NCI-H748 treated with DMSO at 0.1 percent for 48 hours (cell line): ENCODE measurements at places on chromosomes 12 and 14.

GRCh38 chr12:121709478-121709961 lies 3.0 kb upstream of the TMEM120B start:
- no peak for DNase-seq

DNA sequence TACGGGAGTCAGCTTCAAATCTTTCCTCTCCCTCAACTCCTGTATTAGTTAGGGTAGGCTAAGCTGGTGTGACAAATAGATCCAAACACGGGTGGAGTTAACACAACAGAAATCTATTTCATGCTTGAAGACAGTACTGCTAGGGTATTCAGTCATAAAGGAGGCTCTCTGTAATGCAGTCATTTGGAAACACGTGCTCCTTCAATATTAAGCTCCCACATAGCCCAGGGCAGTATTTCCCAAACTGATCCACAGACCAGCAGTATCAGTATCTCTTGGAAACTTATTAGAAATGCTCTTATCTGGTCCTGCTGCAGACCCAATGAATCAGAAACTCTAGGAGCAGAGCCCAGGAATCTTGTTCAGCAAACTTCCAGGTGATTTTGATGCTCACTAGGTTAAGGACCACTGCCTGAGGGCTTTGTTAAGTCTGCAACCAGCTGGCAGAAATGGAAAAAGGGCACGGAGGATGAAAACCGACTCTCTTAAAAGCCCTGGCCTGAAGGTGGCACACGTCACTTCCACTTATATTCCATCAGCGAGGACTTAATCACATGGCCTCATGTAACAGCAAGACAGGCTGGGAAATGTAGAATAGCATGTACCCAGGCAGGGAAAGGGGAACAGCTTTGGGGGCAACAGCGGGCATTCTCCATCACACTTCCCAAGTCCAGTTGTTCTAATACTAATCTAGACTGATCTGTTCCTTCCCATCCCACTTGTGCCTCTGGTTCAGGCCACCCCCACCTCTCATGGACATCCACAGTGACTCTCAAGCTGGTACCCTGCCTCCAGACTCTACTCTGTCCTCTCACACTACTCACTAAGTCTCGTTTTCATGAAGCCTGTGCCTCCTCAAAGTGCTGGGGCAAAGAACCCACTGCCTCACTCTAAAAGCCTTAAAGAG lies 38.2 kb upstream of the RIC8B start:
- no peak for DNase-seq

- DNase-seq, result no peak
These were observed 74.9 kb downstream of the PCNX1 start for GRCh38 chr14:70982200-70982599.

DNA sequence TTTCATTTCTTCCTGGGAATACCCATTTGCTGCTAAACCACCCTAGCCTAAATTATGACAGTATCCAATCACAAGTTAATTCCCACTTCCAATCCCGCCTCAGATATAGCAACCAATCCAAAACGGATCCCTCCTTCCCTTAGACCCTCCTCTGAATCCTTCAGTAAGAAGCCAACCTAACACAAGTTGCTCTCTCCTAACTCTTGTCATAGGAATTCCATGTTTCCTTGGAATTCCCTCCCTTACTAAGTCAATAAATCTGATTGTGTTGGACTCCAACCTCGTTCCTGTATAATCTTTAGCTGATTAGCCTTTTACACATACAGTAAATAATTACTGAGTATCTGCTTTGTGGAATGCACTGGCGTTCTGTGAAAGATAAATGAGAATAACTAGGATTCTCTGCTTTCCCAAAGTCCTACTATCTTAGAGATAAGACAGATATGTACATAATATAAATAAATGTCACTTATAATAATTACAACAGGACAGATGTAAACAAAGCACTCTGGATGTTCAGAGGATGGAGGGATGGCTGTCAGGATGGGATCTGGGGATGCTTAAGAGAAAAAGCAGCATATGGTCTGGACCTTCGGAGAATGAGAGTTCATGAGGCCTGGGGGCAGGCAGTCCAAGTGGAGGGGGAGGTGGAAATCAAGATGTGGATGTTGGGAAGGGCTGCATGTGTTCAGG lies 185.8 kb upstream of the SOX5 start:
- no peak for DNase-seq

GRCh38 chr12:5748027-5748426 lies 197.0 kb downstream of the ANO2 start:
- no peak for DNase-seq

DNA sequence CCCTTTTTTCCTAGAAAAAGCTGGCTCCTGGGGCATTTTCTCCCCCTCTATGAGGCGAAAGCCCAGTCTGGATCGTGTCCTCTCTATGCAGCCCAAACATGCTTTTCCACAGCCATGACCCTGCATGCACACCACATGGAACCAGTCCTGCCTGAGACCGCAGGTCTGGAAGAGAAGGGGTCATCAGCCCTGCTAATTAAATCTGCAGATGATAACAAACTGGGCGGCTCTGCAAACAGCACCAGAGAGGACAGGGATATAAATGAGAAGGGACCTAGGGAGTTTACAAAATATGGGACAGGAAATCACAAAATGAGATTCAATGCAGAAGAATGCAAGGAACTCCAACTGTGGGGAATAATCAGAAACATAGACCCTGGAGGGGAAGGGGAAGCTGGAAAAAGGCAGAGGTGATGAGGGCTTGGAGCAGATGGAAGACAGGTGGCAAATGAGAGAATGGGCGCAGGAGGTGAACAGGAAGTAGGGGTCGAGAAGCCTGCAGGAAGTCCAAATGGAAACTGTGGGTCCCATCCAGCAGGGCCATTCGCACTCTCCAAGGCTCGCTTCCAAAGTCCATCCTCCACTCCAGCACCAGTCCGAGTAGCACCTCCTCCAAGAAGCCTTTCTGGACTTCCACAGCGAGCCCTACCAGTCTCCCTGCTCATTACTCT lies 76.3 kb downstream of the ANO2 start:
- no peak for DNase-seq

DNA sequence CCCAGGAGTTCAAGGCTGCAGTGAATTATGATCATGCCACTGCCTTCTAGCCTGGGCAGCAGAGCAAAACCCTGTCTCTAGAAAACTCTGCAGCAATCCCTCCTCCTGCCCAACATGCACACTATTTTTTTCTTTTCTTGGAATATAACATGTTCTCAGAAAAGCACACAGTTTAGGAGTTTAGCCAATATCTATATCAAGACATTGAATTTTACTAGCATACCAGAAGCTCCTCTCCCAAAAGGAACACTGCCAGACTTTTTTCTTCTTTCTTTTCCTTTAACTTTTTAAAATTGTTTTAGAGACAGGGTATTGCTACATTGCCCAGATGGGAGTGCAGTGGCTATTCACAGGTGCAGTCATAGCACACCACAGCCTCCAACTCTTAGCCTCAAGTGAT lies 107.1 kb upstream of the AEBP2 start:
- DNase-seq, result no peak

- DNase-seq, result no peak
These were observed 45.6 kb downstream of the SPTLC2 start for GRCh38 chr14:77570706-77571268.

GRCh38 chr12:84637926-84638325 lies 274.7 kb downstream of the SLC6A15 start:
- no peak for DNase-seq

- DNase-seq, result no peak
These were observed 23.6 kb downstream of the ZNF664 start for GRCh38 chr12:123996581-123996980.

GRCh38 chr12:85796001-85796400 lies 40.2 kb downstream of the RASSF9 start:
- DNase-seq, result no peak

- DNase-seq, result no peak
These were observed 582.5 kb upstream of the MGAT4C start for GRCh38 chr12:86838711-86839110.

- DNase-seq, result no peak
These were observed 83.2 kb upstream of the DIO3 start for GRCh38 chr14:101478096-101478495.

GRCh38 chr12:87827638-87828264 lies 201.4 kb downstream of the C12orf50 start:
- DNase-seq, result no peak

- DNase-seq, result no peak
These were observed 132.7 kb upstream of the DDHD1 start for GRCh38 chr14:53285821-53286220.

DNA sequence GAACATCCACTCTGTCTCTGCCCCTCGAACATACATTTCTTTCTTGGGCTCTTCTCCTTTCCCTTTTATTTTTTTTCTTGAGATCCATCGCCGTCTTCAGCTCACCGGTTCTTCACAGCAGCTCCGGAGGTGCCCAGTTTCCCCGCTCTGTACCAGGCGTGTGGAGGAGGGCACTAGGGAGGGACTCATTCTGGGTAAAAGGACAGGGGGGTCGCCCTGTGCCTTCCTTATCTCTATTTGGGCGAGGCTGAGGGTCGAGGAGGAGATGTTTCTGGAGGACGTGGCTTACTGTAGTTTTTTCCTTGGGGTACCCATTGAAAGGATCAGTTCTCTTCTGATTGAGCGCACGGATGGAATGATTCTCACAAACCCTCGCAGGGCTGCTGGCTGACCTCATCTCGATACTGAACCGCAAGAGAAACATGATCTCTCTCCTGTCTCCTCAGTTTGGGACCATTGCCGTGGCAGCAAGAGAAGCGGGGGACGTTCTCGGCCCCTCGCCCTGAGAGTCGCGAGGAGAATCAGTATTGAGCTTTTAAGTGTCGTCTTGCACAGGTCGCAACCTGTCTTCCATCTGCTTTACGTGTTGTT lies 386 bp downstream of the LIN52 start:
- peak; percentile 10 for DNase-seq

DNA sequence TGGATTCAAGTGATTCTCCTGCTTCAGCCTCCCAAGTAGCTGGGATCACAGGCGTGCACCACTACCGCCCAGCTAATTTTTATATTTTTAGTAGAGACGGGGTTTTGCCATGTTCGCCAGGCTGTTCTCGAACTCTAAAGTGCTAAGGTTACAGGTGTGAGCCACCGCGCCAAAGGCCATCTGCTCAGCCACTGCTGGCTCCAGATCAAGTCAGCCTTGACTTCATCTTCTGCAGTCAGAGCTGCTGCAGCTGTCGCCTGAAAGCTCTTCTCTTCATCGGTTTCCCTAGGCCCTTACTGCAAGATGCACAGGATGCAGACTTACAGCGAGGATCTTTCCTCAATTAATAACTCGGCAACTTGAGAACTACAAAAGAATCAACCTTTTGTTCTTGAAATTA lies 66.8 kb downstream of the CLIP1 start:
- no peak for DNase-seq

DNA sequence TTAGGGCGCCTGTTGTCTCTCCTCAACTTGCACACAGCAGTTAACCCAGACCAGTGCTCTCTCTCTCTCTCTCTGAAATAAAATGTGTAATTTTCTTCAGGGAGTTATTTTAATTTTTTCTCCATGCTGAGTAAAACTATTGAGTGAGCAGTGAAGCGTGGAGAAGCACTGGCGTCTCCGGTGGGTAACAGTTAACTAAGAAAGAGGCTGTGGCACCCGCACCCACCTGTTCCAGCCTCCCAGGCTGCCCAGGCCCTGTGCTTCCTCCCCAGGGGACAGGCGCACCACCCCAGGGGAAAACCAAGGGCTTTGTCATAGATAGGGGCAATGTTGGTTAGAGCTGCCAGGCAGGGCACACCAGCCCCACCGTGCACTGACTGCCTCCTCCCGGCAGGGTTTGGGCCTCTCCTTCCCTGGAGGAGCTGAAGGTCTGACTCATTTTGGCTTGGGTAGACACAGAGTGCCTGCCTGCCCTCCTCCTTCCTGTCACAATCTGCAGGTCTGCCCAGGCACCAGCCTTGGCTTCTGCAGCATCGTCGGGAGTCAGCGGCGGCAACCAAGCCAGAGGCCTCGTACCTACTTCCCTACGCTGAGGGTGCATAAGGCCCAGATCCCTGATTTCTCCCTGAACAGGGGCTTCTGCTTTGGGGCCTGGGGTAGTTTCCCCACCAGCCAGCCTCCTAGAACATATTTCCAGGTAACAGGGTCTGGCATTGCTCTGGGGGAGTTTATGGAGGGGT lies 3.9 kb downstream of the HOXC5 start:
- no peak for DNase-seq

DNA sequence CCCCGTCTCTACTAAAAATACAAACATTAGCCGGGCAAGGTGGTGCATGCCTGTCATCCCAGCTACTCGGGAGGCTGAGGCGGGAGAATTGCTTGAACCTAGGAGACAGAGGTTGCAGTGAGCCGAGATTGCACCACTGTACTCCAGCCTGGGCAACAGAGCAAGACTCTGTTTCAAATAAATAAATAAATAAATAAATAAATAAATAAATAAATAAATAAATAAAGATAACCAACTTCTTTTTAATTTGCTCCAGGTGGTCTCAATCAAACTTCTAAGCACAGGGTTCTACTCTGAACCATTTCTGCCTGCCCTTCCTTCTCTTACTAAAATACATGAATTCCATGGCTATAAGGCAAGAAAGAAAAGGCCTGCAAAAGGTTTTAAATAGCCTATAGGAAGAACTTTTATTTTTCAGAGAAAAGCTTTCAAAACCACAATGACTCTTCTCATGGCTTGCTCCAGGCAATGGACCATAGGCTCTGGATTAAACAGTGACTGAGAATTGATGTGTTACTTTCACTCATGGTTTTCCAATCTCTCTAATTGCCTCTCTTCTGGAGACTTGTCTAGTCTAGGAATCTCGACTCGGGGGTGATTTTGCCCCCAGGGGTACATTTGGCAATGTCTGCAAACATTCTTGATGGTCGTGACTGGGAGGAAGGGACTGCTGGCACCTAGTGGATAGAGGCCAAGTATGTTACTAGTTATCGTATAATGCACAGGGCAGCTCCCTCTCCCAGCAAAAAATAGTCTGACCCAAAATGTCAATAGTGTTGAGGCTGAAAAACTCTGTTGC lies 14.4 kb downstream of the IGF1 start:
- DNase-seq, result no peak

DNA sequence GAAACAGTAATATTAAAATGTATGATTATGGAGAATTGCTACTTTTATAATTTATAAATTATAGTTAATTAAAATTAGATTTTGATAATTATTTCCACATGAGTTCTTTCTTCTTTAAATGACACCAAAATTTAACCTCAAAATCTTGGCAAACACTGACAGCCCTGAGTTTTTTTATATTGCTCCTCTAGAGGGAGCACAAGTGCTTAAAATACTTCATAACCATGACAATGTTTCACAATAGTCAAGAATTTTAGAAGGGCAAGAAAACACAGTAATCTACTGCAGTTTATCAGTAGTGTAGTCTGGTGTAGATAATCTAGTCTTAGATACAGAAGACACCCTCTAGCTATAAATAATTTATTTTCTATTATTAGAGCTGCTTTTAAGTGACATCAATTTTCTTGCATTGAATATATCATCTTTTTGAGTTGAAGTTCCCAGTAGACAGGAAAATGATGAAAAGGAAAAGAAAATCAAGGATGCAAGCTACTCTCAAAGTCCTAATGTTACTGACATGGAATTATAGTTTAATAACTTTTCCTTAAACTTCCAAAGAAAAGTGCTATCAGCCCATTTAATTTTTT lies 14.3 kb upstream of the PTGER2 start:
- peak; percentile 22 for DNase-seq
